ENCODE measurements at places on chromosomes 3 and 15.

DNA sequence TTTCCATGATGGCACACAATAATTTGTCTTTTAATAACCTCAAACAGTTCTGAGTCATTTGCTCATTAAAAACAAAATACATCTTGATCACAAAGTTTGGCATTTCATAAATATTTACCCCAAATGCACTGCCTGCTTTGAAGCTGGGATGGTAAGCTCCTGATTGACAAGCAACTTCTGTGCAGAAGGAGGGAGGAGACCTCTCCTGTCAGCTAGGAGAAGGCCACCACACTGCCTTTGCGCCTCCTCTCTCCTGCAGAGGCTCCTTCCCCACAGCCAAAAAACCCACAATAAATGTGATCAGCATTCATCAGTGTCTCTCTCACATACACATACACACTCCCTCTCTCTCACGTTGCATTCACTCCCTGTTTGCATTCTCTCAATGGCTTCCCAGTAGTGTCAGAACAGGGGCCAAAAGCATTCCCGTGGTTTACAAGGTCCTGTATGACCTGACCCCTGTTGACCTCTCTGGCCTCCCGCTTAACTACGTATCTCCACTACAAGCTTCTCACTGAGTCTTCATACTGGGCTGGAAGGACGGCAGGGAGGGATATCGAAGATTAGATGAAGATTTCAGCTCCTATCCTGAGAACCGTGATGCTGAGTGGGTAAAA lies 216.4 kb downstream of the FOXP1 start:
- DNase-seq, result no peak

DNA sequence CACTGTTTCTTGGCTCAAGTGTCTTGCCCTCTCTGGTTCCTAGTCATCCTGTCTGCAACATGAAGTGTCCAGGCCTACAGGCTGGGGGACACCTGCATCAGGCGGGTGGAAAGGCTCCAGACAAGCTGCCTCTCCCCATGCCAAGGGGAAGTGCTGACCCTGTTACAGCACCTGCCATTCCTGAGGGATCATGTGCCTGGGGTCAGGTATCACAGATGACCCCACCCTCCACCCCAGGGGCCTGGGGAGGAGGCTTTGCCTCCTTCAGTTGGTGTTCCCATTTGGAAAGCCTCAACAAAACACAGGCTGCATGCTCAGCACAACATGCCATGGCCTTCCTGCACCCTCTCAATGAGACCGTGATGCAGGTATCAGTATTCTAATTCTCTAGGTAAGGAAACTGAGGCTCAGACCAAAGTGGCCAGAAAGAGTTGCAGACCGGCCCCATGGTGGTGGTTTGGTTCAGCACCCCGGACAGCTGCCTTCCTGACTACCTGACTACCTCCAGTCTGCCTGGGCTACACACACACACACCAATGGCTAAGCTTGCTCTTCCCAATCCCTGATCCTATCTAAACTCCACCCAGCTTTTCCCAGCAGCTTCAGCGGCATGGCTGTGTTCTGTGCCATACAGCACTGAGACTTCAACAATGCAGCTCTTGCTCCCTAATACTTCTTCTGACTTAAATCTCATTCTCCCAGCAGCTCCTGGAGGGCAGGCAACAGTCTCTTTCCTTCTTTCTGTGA lies 69.7 kb upstream of the LINGO1 start:
- no peak for DNase-seq

DNA sequence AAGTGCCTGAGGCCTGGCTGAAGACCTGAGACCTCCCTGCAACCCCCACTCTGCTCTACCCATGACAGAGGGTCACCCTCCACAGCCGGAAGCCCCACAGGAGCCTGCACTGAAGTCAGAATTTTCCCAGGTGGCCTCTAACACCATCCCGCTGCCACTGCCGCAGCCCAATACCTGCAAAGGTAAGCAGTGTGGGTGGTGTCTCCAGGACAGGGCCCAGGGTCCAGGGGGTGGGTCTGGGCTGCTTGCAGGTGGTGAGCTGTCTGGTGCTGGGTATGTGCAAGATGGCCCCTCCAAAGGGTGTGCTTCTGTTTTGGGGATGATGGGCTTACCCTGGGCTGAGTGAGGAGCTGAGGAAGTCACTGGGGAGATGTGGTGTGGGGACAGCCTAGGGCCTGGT lies 69.9 kb downstream of the FBLN2 start:
- no peak for DNase-seq

GRCh38 chr3:55826731-55827496 lies 339.8 kb upstream of the WNT5A start:
- no peak for DNase-seq

DNA sequence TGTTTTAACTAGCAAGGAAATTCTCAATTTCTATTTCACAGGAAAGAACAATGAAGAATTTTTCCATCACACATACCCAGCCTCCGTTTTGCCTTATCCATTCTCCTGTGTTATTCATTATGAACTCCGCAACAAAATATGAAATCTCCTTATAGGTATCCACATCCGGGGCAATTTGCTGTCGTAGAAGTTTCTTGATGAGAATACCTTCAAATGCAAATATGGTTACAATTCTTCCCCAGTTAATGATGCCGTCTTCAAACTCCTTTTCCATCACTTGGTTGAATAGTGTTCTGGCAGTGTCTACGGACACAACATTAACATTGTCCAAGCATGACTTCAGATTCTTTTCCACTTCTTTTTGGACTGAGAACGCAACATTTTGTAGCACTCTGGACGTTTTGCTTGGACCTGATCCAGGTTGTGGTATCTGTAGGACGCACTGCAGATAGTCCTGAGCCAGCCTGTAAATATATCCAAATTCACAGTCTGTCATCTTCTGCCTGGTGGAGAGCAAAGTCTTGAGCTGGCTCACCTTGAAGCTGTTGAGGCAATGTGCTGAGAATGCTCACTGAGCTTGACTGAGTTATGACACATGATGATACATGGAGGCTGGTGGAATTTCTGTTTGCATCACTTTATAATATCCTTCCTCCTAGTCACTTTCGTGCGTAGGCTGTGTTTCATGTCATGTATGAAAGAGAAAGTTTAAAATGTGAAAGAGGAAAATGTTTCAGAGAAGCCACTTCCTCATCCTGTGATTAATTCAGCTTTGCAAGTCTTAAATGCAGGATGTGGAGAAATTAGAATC lies at the start of gene BCL2A1:
Gene BCL2A1, minus strand, starts transcription at position 573 of the 811 bp plus-strand sequence. Its CDS starts 77 bp downstream, at position 496.
- DNase-seq, result no peak

GRCh38 chr3:194049394-194049793 lies 86.6 kb upstream of the HES1 start:
- no peak for DNase-seq

DNA sequence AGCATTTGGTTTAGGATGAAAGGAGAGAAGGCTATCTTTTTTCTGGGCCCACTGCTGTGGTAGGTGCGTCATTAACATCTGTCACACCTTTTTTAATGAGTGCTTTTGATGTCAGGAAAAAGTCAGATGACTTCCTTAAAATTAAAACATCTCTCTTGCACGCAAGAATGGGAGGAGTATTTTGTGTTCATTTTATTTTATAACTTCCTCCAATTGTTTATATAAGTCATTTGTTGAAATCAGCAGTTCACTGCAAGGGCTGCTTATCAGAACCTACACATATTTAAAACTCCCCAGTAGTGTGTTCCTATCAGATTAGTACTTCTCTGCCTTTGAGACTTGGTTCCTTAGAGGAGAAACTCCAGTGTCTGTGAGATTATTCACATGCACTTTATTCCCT lies 143.8 kb downstream of the NEO1 start:
- DNase-seq, result no peak

Measured in head of caudate nucleus (tissue), 42 donors.